ENCODE measurements at places on chromosomes 13 and 19.

DNA sequence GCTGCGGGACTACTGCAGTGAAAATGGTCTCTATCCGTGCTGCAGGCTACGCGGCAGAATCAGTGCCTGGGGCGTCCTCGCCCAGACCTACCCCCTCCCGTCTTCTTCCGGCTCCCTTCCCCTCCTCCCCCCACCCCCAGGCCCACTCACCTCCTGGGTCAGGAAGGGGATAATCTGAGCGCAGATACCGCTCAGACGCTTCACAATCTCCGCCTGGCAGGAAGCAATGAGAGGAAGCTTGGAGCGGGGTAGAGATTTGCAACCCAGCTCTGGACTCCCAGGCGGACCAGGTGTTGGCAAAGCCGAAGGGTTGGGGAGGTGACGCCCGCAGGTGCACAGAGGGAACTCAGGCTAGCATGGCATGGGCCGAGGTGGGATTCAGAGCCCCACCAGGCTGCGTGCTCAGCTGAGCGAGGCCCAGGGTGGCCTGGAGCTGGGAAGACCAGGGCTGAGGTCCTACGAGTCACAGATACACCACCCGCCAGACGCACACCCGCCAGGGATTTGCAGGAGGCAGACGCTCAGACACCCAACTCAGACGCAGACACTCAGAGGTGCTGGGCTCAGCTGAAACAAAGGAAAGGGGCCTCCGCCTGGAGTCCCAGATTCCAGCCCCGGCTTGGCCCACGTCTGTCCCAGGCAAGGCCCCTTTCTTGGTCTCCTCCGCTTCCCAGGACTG is 4.1 kb downstream of the TLE2 start:
- DNase-seq, result no peak

GRCh38 chr19:15091918-15092753 is 10.1 kb downstream of the OR1I1 start:
- DNase-seq, result no peak

GRCh38 chr19:41698746-41699230 is 9.6 kb upstream of the CEACAM5 start:
- no peak for DNase-seq

DNA sequence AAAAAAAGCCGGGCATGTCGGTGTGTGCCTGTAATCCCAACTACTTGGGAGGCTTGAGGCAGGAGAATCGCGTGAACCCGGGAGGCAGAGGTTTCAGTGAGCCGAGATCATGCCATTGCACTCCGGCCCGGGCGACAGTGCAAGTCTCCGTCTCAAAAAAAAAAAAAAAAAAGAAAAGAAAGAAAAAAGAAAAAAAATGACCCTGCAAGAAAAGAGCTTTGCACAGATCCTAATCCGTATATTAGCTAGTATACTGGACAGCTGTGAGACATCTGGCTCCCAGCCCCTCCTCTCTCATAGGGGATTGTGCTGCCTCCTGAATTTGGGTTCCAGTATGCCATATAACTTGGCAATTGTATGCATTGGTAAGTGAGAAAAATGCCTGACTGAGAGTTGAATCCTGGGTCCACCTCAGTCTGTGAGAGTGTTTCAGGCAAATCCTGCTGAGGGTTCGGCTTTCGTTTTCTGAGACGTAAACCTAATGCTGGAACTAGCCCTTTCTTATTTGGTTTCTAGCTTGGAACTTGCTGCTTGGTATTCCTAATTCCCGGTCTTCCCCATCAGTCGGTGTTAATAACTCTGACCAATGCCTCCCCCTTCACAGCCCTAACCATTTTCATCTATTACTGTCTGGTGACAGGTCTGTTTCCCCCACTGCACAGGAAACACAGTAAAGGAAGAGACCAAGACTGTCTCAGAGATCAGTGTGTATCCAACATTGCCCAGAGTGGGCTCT is 1.3 kb upstream of the AKT2 start:
- no peak for DNase-seq

DNA sequence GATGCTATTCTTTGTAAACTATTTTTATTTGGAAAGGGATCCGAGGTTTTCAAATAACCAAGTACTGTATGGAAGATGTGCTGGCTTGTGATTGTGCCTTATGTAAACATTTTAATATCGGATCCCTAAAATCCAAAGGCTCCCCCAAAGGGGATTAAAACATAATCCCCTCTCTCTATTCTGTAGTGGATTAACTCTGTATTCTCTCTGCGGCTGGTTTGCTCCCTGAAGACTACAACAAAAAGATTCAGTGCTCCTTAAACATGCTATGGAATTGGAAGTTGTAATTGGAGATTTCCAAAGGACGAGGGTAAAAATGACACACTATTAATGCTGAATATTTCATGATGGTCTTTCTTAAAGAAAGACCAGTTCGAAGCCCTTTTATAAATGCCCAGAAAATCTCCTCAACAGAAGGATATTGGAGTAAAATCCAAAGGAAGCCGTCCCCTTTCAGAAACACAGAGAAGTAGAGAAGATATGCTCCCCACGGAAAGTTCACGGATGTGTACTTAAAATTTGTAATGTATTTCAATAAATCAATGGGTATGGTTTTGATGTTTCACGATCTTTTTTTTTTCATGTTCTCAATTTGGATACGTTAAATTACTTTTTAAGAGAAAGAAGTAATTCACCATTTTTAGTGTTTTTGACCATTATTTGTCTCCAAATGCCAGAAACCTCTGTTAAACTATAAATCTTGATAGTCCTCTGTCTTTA is 6.5 kb downstream of the MAB21L1 start:
- DNase-seq, result no peak
